SK-N-SH treated with all-trans-retinoic acid at 6 μM for 48 hours (cell line): ENCODE measurements at places on chromosomes 11 and 22.

DNA sequence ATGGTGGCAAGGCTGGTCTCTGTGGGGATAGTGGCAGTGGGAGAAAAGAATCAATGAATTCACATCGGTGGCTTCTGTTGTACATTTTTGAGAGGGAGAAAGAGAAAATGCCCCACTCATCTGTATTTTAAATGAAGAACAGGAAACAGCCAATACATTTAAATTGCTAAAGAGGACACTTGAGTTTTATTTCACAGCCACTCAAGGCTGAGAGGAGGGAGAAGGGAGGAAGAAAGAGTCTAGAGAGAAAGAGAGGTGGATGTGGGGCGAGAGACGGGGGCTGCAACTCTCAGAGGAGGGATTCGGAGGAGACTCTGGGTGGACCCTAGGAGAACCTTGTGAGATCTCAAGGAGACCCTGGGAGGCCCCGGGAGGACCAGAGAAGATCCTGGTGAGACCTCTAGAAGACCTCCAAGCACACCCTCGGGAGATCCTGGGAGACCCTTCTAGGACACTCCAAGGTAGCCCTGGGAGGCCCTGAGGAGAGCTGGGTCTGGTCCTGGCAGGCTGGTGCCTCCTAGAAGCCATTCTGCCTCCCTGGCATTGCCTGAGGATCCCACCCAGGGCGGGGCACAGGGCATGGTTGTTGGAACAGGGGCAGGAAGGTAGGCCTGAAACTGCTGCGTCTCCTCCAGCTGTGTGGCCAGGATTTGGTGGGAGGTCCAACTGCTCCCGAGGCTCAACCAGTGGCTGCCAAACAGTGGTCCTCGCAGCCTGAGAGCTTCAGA is 91.0 kb upstream of the SHISAL1 start:
- no peak for ATAC-seq

DNA sequence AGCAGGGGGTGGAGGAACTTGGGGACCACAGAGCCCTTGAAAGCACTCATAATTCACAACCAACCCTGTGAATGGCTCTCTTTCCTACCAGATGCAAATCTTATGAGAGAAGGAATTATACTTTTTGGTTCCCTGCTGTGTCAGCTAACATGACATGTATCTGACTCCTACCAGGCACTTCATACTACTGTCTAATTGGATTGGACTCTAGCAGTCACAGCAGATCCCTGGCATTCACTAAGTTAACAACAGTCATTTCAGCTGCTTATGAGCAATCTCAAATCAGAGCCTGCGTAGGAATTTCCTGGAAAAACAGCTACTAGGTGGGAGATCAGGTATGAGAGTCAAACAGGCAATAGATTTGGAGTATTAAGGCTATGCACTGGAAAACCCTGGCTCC is 11.1 kb upstream of the ENDOD1 start:
- no peak for ATAC-seq

- ATAC-seq: no peak
Observed at GRCh38 chr11:73085189-73085875, 56.8 kb downstream of the FCHSD2 start.

DNA sequence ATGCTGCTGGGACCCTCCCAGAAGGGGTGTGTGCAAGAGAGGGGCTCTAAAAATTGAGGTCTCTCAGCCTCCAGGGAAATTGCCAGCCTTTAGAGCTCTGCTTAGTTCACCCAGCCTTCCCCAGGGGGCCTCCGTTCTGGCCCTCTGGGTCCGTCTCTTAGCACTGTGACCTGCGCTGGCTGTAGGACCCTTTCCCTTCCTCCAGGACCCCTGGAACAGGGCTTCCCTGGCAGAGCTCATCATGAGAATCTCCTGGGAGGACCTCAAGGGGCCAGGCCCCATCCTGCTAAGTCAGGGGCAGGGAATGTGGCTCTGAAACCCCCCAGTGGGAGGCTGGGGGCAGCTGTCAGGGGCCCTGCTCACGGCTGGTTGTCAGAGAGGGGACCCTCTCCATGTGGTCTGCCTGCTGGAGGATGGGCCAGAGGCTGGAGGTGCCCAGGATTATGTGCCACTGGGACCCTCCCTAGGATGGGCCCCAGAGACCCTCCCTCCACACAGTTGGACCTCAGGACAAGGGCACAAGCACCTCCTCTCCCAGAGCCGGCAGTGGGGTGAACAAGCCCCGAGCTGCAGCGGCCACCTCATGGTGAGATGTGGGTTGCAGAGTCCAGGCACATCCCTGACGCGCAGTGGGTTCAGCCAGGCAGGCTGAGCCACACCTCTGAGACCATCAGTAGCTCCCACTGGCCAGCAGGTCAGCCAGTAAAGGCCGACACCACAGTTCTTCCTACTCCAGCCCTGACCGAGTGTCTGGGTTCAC is 27.1 kb upstream of the GAL start:
- no peak for ATAC-seq

DNA sequence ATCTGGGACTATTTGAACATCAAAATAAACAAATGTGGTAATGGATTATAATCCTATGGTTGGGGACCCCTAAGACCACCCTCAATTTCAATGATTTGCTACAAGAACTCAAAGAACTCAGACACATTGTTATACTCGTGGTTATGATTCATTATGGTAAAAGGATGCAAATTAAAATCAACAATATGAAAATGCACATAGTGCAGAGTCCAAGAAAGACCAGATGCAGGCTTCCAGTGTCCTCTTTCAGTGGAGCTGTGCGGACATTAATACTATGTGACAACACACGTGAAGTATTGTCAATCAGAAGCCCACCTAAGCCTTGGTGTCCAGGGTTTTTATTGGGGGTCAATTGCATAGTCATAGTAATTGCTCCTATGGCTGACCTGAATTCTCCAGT is 9.2 kb upstream of the QSER1 start:
- ATAC-seq: no peak

GRCh38 chr11:4381901-4382300 is 11.6 kb downstream of the TRIM21 start:
- ATAC-seq: no peak

DNA sequence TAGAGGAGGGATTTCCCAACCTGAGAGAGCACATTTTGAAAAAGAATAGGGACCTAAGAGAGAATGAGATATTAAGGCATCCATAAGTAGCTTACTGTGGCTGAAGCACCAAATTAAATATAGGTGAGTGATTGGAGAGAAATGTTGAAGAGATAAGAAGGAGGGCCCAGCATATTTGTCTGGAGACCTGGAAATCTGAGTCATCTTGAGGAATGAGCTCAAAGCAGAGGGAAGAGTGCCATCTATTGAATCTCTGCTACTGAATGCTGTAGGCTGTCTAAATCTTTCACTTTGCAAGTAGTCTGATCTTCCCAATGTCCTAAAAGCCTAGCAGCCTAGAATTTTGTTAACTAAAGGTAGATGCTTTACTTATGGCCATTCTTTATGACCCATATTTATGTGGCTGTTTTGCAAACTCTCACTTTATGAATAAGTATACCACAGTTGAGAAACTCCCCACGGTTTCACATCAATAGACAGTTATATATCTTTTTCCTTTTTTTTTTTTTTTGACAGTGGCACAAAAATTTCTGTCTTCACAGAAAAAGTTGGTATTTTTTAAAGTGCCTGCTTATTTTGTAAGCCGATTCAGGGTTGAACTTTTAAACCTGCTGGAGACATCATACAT is 2093.5 kb downstream of the LRRC4C start:
- peak; percentile 84 for ATAC-seq

DNA sequence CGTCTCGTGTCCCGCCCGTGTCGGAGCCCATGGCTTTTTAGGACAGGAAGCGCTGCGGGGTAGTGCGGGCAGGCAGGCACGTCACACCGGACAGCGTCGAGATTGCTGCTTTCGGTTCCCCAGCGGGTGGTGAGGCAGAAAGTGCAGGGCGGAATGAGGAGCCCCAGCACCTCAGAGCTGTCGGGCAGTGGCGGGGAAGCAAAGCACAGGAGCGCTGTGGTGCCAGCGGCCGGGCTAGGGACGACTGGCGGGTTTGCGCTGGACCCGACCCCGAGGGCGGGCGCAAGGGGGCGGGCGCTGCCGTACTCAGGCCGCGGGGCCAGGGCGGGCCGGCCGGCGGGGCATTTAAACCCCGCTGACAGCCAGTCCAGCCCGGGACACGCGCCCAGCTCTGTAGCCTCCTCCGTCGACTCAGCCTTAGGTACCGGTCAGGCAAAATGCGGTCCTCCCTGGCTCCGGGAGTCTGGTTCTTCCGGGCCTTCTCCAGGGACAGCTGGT is at the start of gene SLC37A2:
TSS of gene SLC37A2 (plus strand) at position 375 of the 498 bp plus-strand sequence. CDS start at position 438, 63 bp downstream.
- peak; percentile 97 for ATAC-seq

DNA sequence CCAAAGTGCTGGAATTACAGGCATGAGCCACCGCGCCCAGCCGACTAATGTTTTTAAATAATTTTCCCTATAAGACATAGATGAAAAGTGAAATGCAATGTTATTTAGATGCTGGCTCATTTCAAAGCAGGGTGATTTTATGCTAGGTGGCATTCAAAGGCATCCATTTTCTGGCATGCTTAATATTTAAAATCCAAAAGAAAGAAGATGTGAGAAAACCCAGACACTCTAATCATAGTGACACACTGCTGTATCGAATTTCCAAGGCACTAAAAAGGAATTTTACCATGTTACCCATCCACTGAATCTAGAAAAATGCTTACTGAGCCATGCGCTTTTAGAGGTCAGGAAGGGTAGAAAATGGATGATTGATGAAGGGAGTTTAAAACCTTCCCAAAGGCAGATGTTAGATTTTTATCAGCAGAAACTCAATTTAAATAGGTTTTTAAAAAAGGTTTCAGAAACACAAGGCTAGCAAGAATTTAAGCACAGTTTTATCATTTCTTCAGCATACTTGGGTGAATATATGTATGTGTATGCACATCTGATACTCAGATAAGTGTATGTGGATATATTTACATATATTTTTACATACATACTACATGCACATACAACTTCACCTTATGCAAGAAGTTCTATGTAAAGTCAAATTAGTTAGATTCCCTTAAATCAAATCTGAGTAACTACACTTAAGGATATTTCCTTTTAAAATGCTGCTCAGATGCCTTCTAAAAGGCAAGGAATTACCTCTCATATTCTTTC is 24.1 kb upstream of the CCDC89 start:
- peak; percentile 85 for ATAC-seq

DNA sequence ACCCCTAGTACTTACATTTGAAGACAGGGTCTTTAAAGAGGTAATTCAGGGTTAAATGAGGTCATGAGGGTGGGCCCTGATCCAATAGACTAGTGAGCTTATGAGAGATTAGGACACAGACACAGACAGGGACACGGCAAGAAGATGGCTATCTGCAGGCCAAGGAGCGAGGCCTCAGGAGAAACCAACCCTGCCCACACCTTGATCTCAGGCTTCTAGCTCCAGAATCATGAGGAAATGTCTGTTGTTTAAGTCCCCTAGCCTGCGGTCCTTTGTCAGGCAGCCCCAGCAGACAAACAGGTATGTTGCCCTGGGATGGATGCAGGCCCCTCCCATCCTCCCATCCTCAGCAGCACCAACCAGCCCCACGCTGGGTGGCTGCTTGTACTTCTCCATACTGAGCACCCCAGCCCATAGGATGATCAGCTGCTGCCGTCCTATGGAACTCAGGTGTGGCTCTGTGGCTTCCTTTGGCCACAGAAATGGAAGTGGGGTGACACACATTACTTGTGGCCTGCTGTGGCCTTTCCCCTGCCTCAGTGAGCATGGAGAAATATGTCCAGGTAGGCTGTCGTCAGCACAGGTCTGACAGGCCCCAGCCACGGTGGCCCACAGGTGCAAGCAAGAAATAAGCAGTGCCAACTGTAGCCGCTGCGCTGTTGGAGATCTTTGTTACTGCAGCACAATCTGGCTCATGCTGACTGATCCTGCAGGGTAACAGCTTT is 7.9 kb downstream of the GNB1L start:
- no peak for ATAC-seq

DNA sequence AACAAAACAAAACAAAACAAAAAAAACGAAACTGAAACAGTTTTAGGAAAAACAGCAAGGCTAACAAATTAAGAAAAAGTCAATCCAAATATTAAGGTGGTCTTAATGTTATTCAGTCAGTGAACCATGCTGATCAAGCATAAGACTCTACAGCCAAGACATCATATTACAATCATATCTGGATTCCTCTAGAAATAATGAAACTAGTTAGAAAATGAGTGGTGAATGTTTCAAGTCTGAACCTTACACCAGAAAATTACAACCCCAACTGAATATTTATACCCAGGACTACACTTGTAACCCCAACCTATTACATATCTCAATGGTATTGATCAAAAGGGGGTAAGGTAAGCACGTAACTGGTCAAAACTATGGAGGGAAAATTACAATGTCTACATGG is 48.8 kb downstream of the ACAT1 start:
- ATAC-seq: no peak
